Hippocampal formation (tissue), 2 donors: ENCODE measurements at places on chromosomes 4 and X.

DNA sequence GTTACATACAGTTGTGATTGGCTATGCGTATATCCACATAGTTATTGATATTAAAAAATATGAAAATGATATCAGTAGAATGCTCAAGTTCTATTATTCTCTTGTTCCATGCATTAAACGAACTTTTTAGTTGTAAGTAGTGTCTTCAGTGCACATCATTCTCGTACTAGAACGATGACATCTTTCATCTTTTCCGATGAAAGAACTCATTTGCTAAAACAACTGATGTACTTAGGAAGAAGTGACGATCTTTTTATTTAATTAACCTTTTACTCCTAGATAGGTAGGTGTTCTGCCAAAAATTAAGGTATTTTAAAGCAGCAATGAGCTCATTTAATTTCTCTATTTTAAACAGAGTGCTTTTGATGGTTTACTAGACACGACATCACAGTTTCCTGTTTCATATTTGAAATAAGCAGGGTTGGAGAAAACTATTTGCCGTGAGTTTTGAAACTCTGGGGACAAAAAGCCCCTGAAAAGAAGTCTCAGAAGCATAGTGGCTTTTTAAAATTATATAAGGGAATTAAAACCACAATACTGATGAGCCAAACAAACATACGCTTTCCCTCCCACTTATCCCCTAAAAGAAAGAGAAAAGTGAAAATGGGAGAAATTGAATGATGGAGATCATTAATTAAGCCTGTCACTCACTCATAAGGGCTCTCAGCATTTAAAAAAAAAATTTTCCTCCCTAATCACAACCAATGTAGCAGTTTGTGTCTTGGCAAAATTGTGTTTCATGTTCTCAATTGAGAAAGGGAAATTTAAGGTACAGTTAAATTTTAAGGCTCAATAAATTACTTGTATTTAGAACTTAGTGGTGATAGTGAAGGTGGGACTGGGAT is 25.6 kb downstream of the SPRY1 start:
- no peak for DNase-seq

DNA sequence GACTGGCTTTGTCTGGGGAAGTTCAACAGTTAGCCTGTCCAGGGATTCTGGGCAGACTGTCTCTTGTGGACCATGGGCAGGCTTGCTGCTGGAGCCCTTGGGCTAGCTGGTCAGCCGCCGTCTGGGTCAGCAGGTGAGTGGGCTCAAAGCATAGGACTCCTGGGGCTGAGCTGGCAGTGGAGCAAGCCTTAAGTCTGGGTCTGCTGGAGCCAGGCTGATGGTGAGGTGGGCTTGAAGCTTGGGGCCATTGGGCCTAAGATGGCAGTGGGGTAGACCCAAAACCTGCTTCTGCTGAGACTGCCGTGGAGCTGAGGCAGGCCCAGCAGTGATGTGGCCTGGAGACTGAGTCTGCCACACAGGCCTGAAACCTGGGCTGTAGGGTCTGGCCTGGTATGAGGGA is 645.1 kb downstream of the RAPGEF2 start:
- no peak for DNase-seq

DNA sequence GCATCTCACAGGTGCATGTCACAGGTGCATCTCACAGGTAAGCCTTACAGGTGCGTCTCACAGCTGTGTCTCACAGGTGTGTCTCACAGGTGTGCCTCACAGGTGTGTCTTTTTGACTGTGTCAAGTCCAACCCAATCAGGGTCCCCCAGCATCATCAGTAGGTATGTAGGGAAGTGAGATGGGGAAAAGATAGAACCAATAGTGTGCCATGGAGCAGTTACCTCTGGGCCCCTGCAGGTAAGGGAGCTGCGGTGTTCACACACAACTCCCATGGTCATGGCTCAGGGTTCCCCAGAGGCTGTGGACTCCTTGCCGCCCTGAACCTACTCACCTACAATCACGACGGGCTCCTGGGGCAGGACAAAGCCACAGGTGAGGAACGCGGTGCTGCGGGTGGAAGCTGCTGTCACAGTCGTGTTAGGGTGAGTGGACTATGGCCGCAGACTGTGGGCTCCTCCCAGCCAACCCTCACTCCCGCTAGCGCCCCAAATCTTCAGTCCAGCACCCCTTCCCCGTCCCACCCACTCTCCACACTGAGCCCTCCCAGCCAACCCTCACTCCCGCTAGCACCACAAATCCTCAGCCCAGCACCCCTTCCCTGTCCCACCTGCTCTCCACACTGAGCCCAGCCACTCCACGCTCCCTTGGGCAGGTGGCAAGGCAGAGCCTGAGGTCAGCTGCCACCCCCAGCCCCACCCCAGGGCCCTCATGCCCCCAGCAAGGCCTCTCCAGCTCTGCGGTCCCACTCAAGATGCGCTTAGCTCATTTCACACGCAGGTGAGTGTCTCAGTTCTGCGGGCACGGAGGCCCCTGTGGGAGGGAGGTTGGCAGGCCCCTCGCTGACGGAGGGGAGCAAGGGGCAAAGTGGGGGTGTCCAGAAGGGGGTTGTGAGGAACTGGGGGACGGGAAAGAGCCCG is 2.1 kb upstream of the PDE6B start:
- DNase-seq = no peak

GRCh38 chr4:169115897-169116254 is 105.8 kb upstream of the CBR4 start:
- DNase-seq = no peak

DNA sequence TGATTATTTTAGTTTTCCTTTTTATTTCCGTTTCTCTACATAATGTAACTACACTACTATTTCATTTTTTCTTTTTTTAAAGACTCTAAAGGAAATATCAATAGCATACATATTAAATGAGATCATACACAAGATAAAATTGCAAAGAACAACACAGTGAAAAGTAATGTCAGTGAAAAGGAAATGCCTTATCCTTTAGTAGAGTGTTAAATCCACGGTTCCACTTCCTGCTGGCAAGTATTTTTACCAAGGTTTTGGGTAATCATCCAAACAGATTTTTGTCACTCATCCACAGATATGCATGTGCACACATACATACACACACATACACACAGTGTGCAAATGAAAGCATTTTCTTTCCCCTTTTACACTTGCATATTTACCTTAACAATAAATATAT is 548.9 kb downstream of the PPP4R3C start:
- no peak for DNase-seq

GRCh38 chrX:112967341-112967740 is 126.7 kb upstream of the AMOT start:
- no peak for DNase-seq

DNA sequence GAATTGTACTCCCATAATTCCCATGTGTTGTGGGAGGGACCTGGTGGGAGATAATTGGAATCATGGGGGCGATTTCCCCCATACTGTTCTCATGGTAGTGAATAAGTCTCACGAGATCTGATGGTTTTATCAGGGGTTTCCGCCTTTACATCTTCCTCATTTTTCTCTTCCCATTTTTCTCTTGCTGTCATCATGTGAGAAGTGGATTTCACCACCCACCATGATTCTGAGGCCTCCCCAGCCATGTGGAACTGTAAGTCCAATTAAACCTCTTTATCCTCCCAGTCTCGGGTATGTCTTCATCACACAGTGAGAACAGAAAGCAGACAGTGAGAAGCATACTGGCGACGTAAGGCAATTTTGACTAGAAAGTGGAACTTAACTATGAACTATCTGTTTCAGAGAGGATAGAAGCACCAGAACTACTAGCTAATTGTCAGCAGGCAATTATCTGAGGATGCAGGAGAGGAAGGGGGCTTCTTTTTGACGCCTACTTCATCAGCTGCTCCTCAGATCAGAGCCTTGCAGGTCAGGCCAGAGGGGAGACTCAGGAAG is 8.5 kb upstream of the GPR50 start:
- DNase-seq = no peak

- no peak for DNase-seq
Observed at GRCh38 chrX:133325422-133325821, 89.9 kb downstream of the GPC4 start.

DNA sequence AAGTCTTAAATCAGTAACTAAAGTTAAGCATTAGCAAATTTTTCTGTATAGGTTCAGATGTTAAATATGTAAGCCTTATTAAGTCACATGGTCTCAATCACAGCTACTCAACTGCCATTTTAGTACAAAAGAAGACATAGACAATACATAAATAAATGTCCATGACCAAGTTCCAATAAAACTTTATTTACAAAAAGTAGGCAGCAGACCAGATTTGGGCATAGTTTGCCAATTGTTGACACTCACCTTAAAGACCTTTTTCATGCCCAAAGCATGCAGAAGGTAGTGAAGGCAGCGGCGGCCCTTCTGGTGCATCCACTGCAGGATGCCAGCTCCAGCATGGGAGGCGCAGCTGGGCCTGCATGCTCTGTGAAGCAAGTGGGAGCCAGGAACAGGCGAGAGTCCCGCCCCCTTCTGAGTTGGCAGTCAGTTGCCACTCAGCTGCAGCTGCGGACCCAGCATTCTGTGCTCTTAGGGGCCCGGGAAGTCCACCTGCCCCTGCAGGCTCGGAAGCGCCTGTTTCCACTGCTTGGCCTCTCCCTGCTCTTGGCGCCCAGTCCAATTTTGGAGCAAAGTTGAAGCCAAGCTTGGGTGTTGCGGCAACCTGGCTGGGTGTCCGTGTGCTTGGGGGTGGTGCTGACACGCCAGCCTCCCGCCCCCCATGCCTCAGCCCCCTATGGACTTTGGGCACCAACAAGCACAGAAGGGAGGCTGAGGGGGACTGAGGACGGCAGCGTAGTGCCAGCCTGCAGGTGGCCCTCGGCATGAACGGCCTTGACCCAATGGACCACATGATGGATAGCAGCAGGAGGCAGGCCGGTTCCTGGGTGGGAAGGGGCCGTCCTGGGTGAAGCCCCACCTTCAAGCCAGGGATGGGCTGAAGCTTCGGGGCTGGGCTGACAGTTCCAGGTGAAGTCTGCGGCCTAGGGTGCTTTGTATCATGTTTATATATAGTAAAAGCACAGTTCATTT is 42.4 kb upstream of the PABPC4L start:
- DNase-seq = no peak

- no peak for DNase-seq
Observed at GRCh38 chr4:144208074-144208473, 67.6 kb upstream of the GYPA start.

GRCh38 chr4:90071289-90072235 is 55.6 kb upstream of the CCSER1 start:
- DNase-seq = no peak

DNA sequence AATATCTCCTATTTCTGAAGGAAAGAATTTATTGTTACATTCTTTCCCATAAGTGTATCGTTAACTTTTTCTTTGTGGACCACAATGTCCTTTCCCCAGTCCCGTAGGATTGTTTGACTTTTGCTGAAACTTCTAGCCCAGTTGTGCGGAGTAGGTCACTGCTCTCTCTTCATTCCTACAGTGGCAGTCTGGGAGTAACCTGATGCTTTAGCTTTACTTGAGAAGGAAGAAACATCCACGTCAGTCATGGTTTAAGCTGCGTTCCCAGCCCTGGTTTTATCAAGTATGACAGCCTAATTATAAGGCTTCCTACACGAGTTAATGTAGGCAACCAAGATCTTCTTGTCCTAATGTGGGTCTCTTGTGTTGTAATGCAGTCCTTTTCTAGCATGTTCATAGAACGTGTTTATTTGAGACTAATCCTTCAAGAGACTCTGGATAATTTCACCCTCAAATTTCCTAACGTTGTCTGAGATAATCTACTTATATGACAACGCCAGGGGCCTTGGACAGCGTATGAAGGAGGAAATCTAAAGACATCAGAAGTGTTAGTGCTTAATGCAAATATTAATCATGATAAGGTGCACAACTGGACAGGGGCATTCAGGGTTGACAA is 40.8 kb upstream of the GRPR start:
- DNase-seq = no peak

GRCh38 chr4:38926896-38927295 is 59.3 kb downstream of the FAM114A1 start:
- no peak for DNase-seq

GRCh38 chr4:26822546-26822945 is 38.1 kb upstream of the STIM2 start:
- DNase-seq = no peak

DNA sequence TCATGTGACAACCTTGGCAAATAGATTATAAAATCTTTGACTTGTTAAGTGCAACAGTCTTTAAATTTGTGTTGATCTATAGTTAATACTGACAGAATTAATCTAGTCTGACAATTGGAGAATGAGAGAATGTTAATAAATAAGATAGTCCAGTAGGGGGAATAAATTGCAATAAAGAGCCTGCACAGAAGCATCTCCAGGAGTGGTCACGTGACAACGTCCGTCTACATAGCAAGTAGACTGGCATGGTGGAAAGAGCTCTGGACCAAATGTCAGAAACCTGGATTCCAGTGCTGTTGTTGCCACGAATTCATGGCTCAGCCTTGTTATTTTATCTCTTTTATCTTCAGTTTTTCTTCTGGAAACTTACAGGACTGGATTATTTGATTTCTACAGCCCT is 436.5 kb downstream of the RAB28 start:
- no peak for DNase-seq

DNA sequence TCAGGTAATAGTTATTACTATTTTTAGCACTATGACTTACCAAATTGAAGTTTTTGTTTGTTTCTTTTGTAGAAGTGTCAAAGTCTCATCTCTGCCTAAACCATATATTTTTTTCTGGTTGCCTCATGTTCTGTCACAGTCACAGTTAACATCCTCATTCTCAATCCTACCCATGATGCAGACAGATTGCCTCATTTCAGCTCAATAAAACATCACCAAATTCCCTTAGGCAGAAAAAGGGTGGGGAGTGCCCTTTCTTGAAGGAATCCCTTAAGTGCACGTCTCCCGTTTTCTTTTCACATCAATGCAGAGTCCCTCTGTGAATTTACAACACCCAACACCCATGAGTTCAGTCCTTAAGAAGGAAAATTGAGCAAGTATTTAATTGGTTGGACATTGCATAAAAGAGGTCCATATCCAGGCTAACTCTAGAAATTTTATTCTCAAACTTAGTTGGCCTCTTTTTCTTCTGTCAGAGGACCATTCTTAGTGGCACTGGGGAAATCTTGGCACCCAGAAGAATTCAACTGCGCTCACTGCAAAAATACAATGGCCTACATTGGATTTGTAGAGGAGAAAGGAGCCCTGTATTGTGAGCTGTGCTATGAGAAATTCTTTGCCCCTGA is 103.7 kb upstream of the BMPR1B start:
- DNase-seq = no peak
